ENCODE measurements at places on chromosomes 6 and 20. TPM values are rescaled to one million over a fixed set of nuclear protein-coding genes. Genes with fewer than 3 reads are reported as not detected.
A peak's percentile ranks its signal among the peaks of the same experiment; 100 is the strongest.

GRCh38 chr20:63848003-63848911 is 13.0 kb upstream of the ABHD16B start:
- no peak for DNase-seq

DNA sequence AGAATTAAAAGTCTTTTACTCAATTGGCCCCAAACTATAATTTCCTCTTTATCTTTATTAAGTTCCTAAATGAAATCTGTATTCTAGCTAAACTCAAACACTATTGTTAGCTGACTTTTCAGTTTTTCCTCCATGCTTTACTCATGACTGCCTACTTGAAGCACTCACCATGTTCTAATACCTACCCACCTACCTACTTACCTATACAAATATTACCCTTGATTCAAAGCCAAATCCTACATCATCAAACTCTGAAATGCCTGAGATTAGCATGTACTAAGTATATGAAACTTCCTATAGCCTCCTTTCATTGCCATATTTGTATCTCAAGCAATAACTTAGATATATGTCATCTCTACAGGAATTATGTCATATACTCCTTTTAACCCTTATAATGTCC is 259.7 kb downstream of the HDGFL1 start:
- no peak for DNase-seq

DNA sequence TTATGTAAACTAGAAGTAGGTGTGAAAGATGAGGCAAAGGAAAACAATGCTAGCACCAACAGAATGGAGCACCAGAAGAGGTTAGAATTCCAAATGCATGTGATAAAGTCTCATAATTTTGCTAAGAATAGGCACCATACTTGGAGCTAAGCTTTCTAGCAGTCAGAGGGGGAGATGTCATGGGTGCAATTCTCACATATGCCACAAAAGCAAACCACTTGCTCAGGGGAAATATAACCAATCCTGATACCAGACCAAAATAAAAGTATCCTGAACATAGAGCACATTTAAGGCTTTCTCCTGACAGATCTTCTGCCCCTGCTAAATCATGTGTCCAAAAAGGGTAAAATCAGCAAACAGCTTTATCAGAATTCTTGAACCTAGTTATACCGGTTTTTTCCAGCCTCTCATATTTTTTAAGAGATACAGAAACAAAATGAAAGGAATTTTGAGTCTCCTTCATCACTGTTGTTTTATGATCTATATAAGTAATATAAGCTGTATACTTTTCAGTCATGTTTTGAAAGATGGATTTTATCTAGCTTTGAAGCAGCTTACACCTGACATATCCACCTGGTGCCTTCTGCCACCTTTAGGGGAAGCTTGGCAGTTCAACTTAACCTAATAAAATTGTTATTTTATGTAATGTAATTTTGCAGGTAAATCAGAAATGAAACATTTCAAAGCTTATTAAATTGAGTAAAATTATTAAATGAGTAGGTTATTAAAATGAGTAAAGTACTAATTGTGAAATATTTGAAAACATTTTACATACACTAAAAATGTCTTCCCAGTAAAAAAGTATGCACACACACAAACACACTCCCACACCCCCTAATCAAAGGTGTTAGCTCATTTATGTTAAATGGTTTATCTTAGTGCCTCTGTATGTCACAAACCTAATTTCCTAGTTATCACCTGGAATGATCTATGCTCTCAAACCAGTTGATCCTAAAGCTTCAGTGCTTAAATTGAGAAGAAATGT is 2.8 kb downstream of the SPO11 start:
- DNase-seq: no peak

DNA sequence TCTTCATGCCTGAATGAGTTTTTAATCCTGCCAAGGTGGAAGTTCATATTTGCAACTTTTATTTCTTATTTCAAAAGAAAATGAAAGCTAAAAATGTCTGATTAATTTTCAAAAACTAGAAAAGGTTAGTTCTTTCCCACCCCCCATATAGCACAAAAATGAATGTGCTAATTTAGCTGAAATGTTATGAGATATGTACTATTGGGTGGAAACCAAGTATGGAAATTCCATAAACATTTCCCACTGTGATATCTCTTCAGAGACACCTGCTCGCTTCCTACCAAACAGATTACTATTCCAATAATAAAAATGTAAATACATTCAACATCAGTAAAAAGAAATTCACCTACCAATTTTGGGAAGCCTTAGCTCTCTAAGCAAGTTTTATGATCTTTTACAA is 678.6 kb upstream of the ID4 start:
- no peak for DNase-seq

CDSN gene
- total RNA-seq: not detected

- no peak for DNase-seq
Measured at GRCh38 chr20:20920433-20920832, 185.7 kb downstream of the LINC00237 start.

RNF144B gene
- total RNA-seq: 2.0 TPM

SLA2 gene
- total RNA-seq: 13.6 TPM

DNA sequence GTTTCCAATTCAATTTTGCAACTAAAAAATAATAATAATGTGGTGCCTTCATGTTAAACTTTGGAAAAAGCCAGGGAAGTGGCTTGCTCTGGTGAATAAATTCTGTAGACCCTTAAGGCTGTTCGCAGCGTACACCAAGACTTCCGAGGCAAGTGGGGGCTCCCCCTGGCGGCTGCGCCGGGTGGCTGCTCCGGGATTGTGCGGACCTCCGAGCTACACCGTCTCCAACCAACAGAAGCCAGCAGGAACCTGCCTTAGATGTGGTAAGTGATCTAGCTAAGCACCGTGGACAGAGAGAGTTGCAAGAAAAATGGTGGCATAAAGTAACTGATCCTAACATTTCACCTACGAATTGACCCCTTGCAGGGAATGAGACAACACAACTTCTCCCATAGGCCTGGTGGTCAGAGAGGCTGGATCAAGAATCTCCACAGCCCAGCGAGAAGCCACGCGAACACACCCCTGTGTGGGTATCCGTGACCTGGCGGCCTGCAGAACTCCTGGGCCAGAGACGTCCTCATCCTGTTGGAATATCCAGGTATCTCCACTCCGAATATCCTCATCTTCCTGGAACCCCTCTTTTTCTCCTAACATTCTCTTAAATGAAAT is 69.6 kb downstream of the TBXT start:
- peak; percentile 71 for DNase-seq

SCGN gene
- total RNA-seq: not detected

GRCh38 chr6:13409991-13410390 is 77.4 kb downstream of the GFOD1 start:
- DNase-seq: no peak

DNA sequence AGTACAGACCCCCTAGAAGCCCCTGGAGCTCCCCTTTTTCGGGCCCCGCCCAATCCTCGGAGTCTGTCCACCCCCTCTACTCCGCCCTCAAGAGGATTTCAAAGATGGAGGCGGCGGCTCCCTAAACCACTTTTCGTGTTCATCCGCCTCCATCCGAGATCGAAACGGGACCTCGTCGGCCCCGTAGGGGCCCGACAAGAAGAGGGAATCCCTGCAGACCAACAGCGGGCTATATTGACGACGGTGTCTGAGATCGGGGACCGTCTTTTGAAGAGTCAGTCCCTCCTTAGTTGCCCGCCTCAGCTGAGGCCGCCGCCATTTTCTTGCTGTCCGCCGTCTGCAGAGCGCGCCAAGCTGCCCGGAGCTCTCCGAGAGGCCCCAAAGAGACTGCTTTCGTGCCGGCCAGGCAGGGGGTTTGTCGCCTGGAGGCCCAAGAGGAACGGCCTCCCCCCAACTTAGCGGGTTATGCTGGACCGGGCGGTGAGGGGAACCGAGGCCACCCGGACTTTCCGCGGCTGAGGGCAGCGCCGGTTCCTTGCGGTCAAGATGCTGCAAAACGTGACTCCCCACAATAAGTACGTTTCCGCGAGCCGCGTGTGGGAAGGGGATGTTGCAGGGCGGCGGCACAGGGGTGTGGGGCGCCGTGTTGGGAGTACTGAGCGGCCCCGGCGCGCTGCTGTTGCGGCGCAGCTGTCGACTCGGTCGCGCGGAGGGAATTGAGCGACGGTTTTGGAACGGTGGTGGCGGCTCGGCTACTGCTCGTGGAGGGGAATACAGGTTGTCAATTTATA is 4.2 kb downstream of the BRD2 start:
- DNase-seq: peak; percentile 81

- no peak for DNase-seq
Measured at GRCh38 chr6:134010974-134011373, 41.5 kb downstream of the SLC2A12 start.

SLC22A16 gene
- not detected for total RNA-seq

DNA sequence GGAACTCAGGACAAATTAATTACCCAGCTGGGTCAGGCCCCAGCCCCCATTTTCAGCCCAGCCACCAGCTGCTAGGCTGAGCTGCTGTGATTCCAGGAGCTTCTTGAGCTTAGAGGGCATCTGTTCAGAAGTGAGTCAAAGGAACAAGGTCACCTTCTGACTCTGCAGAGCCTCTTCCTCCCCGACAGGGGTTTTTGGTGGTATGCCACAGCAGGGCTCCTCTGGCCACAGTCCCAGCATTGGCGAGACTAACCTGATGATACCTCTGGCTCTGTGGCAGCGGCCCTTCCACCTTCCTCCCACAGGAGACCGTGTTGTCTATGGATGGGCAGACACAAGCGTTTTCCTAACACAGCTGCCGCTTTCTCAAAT is 39.7 kb downstream of the ZC3H12D start:
- no peak for DNase-seq

DNA sequence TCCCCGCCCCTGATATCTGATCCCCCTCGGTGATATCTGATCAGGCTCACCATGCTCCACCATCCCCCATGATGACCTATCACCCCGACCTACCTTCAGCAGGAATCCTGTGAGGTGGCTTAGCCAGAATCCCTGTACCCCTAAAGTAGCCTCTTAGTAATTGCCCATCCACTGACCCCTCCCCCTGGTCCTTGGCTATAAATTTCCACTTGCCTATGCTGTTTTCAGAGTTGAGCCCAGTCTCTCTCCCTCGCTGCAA is 177.5 kb upstream of the GGTLC1 start:
- no peak for DNase-seq

DNA sequence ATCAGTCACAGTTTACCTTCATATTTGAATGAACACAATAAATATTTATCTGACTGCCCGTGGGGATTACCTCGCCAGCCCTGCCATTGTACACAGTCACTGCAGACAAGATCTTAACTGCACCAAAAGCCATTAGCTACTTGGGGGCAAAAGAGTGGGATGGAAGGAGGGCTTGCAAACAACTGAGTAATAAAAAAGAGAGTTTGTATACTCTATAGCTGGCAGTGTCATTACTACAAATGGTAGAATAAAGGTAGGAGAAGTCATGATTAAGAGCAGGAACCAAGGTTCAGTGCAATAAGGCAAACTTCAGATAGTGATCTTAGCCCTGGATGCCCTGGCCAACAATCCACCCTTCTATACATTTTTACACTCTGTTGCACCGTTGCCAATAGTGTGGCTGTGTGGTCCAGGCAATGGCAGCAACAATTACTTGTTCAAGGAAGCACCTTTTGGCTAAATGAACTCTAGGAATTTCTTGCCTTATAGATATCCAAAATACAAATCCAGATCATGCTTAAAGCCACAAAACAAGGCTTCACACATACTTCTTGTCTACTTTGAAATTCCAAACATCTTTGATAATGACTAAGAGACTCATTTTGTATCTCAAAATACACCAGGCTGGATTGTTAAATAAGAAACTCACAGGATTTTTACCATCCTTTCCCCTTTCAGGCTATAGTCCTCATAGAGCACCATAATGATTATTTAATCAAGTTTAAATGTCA is 955.4 kb upstream of the ADGRB3 start:
- no peak for DNase-seq

LRFN2 gene
- total RNA-seq: 0.50 TPM

RHAG gene
- total RNA-seq: not detected

- DNase-seq: no peak
Measured at GRCh38 chr6:143363299-143363698, 87.2 kb downstream of the ADAT2 start.

IP6K3 gene
- total RNA-seq: not detected

- DNase-seq: no peak
Measured at GRCh38 chr6:122222761-122223160, 176.7 kb upstream of the HSF2 start.

DNA sequence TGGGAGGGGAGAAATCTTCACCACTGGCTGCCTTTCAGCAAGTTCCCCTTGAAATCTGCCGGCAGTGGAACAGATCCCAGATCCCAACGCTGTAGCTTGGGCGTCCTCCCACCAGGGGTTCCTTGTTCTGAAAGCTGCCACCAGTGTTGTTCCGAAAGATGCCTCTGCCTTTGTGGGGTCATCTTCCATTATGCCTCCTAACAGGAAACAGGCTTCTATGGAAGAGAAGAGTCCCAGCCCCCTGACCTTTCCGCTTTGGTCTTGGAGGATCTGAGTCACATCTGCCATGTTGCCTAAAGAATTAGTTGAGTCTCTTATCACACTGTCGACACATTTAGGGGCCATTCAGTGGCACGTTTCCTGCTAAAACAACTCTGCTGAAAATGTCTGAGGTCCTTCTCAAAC is 57.5 kb upstream of the NFATC2 start:
- no peak for DNase-seq

DNA sequence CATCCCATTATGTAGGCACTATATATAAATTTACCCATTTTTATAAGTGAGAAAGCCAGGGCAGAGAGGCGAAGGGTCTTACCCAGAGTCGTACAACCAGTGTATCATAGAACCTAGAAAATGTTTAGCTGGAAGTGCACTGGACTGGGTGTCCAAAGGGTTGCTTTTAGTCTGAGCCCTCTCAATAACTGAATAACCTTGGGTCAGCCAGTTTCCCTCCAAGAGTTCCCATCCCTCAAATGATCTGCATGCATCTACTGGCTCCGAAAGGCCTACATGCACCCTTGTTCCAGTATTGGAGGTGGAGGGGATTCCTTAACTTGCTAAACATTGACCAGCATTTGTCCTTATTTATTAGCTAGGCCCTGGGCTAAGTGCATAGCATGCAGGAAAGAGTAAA is 3.8 kb downstream of the SNPH start:
- no peak for DNase-seq

GRCh38 chr6:27834879-27835549 is 77.2 kb downstream of the OR2B2 start:
- no peak for DNase-seq

LY86 gene
- not detected for total RNA-seq

DNA sequence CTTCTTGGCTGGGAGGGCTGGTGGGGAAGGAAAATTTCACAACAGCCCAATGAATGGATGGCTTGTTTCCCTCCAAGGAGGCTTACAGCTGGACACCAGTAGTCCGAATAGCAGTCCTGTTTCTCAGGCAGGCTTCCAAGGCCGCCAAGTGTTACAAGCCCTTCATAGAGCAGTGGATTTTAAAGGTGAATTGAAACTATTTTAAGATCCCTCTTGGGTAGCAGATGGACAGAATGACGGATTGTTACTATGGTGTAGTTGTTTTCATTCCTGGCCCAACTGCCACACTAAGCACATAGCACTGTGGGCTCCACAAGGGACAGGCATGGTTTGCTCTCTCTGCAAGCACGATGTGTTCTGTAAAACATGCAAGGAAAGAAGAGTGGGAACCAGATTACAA is 203.3 kb upstream of the TAB2 start:
- no peak for DNase-seq

EYA2 gene
- total RNA-seq: not detected

GRCh38 chr6:4568138-4568537 is 208.1 kb upstream of the CDYL start:
- DNase-seq: no peak

- DNase-seq: no peak
Measured at GRCh38 chr6:139577124-139577762, 202.8 kb upstream of the CITED2 start.
